Activated CD4-positive, alpha-beta T cell treated with anti-CD3 and anti-CD28 coated beads, Interleukin-2, amount 50 U/mL, for 24 hours (primary cell): ENCODE measurements at places on chromosomes 6 and 20.

DNA sequence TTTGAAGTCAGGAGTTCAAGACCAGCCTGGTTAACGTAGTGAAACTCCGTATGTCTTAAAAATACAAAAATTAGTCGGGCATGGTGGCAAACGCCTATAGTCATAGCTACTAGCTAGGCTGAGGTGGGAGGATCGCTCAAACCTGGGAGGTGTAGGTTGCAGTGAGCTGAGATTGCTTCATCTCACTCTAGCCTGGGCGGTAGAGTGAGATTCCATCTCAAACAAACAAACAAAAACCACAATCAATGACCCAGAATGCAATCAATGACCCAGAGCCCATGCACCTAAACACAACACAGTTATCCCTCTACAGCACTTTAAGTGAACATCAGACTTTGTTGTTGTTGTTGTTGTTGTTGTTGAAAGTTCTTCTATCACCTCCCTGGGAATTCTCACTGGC, 77.9 kb downstream of the MYB start:
- DNase-seq = no peak

DNA sequence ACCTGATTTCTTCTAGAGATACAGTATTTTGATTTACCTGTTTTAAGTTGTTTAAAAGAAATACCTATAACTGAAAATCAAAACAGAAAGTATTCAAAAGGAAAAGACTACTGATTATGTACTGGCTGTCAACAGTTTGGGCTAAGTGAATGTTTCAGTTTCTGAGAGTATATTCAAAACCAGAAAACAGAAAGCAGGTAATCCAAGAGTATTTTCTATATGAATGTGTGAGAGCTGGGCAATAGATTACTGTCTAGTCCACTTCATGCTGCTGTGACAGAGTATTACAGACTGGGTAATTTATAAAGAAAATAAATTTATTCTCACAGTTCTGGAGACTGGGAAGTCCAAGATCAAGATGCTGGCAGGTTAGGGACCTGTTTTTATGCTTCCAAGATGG, 261.0 kb downstream of the ARHGAP18 start:
- DNase-seq = no peak

GRCh38 chr6:30842754-30843610, 41.3 kb upstream of the DDR1 start:
- no peak for DNase-seq

GRCh38 chr20:19699180-19699971, 58.7 kb upstream of the RIN2 start:
- no peak for DNase-seq

DNA sequence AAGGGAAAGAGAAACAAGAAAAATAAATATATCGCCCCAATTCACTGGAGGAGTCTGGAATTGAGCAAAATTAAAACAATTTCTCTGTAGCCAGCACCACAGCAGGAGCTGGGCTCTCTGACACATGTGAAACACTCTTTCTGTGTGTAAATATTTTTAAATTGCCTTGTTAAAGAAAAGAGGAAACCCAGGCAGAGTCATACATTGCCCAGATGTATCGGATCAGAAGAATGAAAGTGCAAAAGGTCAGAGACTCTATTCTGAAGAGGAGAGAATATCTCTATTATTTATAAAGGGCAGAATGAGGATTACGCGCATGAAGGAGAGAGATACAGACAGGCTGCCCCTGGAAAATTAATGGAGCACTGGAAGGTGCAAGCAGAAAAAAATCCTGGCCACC, 127.0 kb upstream of the MAN1A1 start:
- no peak for DNase-seq

GRCh38 chr20:49989234-49990065, 6.7 kb downstream of the SNAI1 start:
- DNase-seq = no peak

DNA sequence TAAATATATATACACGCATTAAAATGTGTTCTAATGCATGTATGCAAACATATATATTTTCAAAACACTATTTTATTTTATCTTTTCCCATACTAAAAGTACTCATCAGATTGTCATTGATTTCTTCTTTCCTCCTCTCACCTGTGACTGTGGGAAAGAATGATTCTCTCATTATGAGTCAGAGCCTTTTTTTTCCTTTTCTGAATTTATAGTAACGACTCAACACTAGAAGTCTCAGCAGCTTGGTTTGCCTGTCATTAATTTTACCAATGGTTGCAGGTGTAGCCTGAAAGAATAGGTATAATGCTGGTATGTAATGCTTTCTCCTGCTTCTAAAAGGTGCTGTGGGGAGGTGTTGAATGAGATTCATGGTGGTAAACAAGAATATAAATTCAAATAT, 328.7 kb downstream of the UTRN start:
- no peak for DNase-seq

- DNase-seq = no peak
Observed at GRCh38 chr20:46006022-46006705, 2.5 kb upstream of the MMP9 start.
